ACHN (cell line): ENCODE measurements at places on chromosomes 1 and 21.
A peak's percentile ranks its signal among the peaks of the same experiment; 100 is the strongest.

DNA sequence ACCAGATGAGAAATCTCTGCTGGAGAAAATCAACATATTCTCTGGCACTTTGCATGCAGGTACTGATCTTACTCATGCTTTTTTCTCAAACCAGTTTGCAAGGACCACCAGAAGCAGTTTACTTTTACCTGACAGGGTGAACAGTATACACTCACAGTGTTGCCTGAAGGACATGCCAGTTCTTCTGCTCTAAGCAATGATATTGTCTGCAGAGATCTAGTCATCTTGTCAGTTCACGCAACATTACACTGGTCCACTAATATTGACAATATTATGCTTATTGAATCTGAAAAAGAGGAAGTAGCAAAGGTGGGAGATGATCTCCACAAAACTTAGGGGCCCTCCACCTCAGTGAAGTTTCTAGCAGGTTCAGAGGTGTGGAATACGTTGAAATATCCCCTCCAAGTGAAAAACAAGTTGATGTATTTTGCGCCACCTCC, 3.8 kb upstream of the S100B start:
- no peak for DNase-seq

- peak; percentile 2 for DNase-seq
These were observed 50.7 kb downstream of the EBNA1BP2 start for GRCh38 chr1:43121256-43121900.

- DNase-seq, result peak; percentile 44
These were observed 17.0 kb upstream of the CD2 start for GRCh38 chr1:116737020-116737854.

DNA sequence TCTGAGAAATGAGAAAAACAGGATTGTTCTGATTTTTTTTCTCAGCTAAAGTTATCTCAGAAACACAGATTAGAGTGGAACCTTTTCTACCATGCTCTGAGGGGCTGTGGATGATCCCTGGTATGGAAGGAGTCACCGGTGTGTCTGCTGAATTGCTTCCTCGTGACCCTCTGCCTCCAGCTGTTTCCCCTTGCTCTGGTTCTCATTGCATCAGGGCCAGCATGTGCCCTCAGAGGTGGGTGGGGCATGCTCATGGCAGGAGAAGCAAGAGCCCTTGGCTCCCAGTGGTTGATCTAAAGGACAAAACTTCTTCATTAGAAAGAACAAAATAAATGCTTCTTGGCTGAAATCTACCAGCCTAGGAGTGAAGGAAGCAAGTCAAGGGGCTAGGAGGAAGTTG, 183.2 kb upstream of the HMCN1 start:
- no peak for DNase-seq

DNA sequence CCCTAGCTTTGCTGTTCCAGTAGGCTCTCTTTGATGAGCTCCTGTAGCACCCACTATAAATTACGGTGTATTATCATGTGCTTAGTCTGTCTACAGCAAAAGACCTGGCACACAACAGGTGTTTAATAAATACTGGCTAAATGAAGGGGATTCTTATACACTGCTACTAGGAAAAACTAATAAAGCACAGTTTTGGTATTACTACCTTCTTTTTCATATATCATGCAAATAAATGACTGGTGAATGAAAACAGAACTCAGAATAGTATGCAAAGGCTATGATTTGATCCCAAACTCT, 26.4 kb downstream of the WDR26 start:
- DNase-seq, result no peak

DNA sequence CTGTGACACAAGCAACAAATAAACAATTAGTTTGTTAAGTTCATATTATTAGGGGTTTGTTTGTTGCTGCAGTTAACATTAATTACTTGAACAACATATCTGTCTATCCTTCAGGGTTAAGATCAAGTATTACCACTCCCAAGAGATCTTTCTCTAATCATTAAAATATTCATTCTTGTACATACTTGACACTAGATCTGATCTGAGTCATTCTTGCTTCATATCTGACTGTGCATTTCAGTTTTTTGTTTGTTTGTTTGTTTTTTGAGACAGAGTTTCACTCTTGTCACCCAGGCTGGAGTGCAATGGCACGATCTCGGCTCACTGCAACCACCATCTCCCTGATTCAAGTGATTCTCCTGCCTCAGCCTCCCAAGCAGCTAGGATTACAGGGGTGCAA, 613.3 kb upstream of the PLXNA2 start:
- no peak for DNase-seq

GRCh38 chr1:62082456-62083363, 111.9 kb upstream of the L1TD1 start:
- DNase-seq, result peak; percentile 42

GRCh38 chr1:66413136-66413837, 120.7 kb upstream of the SGIP1 start:
- DNase-seq, result no peak

GRCh38 chr21:30268608-30269197, 14.0 kb downstream of the KRTAP24-1 start:
- peak; percentile 28 for DNase-seq

DNA sequence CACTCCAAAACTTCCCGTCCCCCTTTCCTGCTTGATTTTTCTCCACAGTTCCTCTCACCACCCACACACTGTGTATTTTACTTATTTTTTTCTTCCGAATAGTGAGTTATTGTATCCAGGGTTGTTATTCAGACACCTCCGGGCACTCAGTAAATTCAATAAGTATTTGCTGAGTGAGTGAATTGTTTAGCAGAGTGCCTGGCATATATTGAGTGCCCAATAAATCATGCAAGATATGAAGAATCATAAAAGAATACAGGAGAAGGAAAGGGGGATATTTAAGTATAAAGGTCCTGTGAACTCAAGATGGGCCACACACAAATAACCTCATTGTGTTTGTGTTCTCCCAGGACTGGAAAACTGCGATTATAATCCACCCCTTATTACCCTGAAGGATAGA, 139.9 kb downstream of the GALNT2 start:
- no peak for DNase-seq

- no peak for DNase-seq
These were observed 27.5 kb downstream of the TMEM51 start for GRCh38 chr1:15180945-15181523.

GRCh38 chr1:8084913-8085312, 58.8 kb upstream of the ERRFI1 start:
- DNase-seq, result no peak

- no peak for DNase-seq
These were observed 84.4 kb upstream of the JAK1 start for GRCh38 chr1:65050735-65051134.

GRCh38 chr21:33432496-33432895, 29.3 kb downstream of the IFNGR2 start:
- no peak for DNase-seq
